ENCODE measurements at places on chromosomes 2 and 18. TPM values are rescaled to one million over a fixed set of nuclear protein-coding genes. Genes with fewer than 3 reads are reported as not detected.

DNA sequence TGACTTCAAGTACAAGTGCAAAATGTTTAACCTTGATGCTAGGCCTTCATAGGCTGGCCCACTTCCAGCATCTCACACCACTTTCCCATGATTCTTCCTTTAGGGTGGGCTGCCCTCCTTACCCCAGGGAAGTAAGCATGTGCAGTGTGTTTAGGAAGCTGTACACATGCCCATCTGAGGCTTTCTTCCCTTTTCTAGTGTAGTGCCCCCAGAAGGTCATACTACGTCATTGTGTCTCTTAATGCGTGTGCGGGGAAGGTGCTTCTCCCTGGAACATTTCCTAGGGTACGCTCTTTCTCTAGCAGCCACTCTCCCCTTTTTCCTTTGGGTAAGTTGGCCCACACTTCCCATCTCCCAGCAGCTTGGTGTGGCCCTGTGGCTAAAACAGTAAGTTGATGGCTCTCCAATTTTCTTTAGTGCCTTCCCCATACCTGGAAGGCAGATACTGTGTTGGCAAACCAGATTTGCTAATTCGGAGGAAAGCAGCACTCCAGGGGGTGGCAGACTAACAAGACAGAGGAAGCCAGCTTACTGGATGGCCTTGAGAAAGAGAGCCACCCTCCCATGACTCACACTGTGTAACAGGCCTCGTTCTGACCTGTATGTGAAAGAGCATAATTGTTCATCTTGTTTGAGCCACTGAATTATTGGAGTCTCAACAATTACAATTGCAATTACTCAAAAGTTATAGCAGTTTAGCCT, 1.1 kb upstream of the SULT6B1 start:
- no peak for DNase-seq

GRCh38 chr18:58611395-58612131, 17.3 kb downstream of the ALPK2 start:
- DNase-seq: no peak

DNA sequence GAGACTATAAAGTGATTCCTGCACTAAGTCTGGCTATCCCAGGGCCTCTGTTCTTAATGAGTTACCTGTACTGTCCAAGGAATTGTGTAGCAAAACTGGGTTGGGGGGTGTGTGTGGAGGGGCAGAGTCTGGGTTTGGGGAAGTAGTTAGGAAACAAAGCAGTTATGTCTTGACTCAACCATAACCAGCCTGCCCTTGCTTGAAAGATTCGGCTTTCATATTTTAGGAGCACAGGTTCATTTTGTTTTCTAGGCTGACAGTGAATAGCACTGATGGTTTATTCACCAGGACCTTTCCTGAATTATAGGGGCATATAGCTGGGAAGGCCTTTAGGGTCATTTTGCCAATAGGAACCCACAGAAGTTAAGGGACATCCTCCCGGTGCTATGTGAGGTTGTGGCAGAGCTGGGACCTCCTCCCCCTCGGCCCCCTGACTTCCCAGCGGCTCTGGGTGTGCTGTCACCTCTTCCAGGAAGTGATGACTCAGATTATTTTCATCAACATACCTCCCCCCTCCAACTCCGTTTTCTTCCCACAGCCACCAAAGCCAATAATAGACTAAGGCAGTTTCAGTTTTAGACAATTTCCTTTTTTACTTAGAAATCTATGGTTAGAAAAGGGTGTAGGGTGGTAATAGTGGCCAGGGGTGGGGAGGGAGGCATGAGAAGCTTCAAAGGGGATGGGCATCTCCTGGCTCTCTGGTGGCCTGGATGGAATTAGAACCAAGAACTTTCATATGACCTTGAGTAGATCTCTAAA, 44.8 kb downstream of the SETBP1 start:
- peak; percentile 82 for DNase-seq

DNA sequence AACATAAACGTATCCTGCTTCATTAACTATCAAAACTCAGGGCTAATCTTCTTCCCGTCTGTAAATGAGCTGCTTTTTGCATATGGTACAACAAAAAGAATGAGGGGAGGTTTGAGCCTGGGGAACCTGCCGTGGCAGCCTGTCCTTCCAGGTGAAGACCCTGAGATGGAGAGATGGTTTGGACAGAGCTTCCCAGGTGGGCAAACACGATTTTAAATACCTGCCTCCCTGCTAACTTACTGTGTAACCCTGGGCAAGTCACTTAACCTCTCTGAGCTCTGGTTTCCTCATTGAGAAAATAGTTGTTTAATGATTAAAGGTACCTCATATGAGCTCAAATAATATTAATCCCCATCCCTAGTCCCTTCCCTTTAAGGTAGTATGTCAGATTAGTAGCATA, 9.0 kb downstream of the EMX1 start:
- no peak for DNase-seq

Gene CXCR1
- polyA plus RNA-seq: 30.5 TPM

All from immature natural killer cell (primary cell).